Posterior cingulate gyrus (tissue), 11 donors: ENCODE measurements at places on chromosomes 16 and 17.

GRCh38 chr16:65481956-65482355, 360.1 kb upstream of the CDH11 start:
- DNase-seq, result no peak

GRCh38 chr17:66747578-66748275, 87.2 kb upstream of the CACNG5 start:
- DNase-seq, result no peak

DNA sequence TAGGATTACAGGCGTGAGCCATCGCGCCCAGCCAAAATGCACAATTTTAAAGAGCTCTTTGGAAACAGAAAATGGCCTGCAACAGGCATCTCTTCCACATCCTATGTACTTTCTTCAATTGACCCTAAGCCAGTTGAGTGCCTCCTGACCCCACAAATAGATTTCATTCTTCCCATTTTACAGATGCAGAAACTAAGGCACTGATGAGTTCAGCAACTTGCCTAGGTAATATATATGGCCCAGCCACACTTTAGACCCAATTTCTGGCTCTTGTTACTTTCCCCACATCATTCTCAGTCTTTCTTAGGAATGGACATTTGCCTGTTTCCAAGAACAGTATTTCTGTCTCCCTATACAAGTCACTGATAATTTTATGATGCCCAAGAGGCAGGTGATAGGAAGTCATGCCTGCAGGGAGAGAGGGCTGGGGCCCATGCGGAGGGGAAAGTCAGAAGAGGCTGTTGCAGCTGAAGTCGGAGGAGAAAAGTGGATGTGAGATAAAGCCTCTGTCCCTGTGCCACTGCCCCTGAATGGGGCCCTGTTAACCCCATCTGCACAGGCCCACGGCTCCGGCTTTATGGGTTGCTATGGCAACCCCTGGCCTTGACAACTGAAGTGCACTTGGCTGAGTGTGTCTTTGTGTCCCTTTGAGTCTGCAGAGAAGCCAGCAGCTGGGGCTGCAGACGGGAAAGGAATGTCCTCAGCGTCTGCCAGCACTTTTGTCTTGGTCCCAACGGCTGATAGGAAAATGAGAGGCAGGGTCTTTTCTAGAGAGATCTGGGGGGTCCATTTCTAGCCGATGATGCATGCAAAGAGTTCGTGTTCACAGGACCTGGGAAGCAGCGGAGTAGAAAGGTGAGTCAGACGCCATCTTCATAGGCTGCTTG, 45.9 kb downstream of the ABAT start:
- DNase-seq, result peak; percentile 23

- no peak for DNase-seq
These were observed 8.3 kb downstream of the BAIAP3 start for GRCh38 chr16:1341495-1342420.

GRCh38 chr17:62998166-62998565, 32.1 kb downstream of the TANC2 start:
- DNase-seq, result no peak

GRCh38 chr16:4053301-4053845, 62.9 kb downstream of the ADCY9 start:
- peak; percentile 47 for DNase-seq

DNA sequence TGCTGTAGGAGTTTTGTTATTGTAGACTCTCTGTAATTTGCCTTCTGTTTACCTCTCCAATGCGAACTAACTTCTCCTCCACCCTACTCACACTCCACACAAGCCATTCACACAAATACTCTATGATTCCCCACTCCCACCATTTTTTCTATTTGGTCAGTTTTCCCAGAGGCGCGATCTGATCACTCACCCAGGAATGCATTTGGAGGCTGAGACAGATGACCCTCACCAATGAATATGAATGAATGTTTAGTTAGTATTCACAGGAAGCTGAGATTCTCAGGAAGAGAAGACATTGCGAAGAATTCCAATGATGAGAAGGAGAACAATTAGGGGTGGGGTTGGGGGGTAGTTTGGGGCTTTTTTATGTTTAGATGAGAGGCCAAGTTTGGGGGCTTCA, 10.5 kb upstream of the ANKFN1 start:
- no peak for DNase-seq

- DNase-seq, result no peak
These were observed 122.5 kb downstream of the DNAH9 start for GRCh38 chr17:11720816-11721215.

DNA sequence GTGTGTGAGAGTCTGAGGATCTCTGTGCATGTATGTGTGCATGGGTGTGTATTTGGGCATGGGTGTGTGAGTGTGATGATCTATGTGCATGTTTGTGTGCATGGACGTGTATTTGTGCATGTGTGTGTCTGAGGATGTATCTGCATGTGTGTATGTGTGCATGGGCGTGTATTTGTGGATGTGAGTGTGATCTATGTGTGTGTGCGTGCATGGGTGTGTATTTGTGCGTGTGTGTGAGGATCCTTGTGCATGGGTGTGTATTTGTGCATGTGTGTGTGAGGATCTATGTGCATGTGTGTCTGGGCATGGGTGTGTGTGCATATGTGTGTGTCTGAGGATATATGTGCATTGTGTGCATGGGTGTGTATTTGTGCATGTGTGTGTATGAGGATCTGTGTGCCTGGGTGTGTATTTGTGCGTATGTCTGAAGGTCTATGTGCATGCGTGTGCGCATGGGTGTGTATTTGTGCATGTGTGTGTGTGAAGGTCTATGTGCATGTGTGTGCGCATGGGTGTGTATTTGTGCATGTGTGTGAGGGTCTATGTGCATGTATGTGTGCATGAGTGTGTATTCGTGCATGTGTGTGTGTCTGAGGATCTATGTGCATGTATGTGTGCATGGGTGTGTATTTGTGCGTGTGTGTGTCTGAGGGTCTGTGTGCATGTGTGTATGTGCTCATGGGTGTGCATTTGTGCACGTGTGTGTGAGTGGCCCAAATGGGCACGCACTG, 26.5 kb upstream of the ITGAX start:
- DNase-seq, result no peak

- DNase-seq, result no peak
These were observed 2.0 kb upstream of the ALDH3A1 start for GRCh38 chr17:19750020-19750572.

GRCh38 chr16:29857133-29857760, 5.8 kb downstream of the CDIPT start:
- DNase-seq, result no peak

DNA sequence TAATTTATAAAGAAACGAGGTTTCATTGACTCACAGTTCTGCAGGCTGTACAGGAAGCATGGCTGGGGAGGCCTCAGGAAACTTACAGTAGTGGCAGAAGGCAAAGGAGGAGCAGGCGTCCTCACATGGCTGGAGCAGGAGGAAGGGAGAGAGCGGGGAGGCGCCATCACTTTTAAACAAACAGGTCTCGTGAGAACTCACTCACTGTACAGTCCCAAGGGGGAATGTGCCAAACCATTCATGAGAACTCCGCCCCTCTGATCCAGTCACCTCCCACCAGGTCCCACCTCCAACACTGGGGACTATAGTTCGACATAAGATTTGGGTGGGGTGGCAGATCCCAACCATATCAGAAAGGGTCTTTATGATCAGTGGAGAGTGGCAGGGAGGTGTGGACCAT, 392.4 kb upstream of the TNRC6C start:
- DNase-seq, result no peak

DNA sequence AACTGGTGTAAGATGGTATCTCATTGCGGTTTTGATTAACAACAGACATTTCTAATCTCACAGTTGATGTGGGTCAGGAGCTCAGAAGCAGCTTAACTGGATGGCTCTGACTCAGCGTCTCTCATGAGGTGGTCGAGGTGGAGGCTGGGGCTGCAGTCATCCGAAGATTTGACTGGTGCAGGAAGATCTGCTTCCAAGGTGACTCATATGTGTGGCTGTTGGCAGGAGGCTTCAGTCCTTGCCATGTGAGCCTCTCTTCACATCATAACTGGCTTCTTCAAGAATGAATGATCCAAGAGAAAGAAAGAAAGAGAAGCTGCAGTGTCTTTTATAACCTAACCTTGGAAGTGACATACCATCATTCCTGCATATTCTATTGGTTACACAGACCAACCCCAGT, 376.1 kb downstream of the SEC14L1 start:
- peak; percentile 57 for DNase-seq

- DNase-seq, result peak; percentile 83
These were observed 5.7 kb upstream of the CISD3 start for GRCh38 chr17:38724337-38724988.

GRCh38 chr16:50697881-50698767, 4.7 kb downstream of the NOD2 start:
- no peak for DNase-seq

GRCh38 chr16:85871756-85872155, 27.2 kb upstream of the IRF8 start:
- no peak for DNase-seq

GRCh38 chr16:58970775-58971174, 236.7 kb upstream of the GOT2 start:
- DNase-seq, result no peak

- DNase-seq, result no peak
These were observed 1.3 kb downstream of the NQO1 start for GRCh38 chr16:69724981-69725479.

GRCh38 chr17:20955427-20956323, 87.1 kb downstream of the USP22 start:
- DNase-seq, result no peak

DNA sequence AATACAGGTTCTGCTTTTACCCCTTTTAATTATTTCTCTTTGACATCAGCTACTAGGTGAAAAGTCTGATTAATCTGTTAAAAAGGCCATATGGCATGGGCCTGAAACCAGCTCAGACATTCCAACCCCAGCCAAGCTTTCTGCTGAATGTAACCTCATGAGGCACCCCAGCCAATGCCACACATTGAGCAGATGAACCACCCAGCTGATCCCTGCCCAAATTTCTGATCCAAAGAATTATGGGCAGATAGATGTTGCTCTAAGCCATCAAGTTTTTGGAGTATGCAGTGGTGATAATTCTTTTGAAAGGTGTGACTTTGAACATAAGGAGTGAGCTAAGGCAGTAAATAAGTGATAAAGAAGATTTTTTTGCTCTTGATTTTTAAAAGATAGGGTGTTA, 177.6 kb upstream of the AXIN2 start:
- no peak for DNase-seq
